Stimulated activated CD8-positive, alpha-beta memory T cell treated with anti-CD3 and anti-CD28 coated beads, Interleukin-15, amount 100 ng/mL, for 48 hours (primary cell): ENCODE measurements at places on chromosomes 6 and 20.

GRCh38 chr6:14758421-14759081 lies 487.3 kb upstream of the JARID2 start:
- DNase-seq = peak; percentile 42

- no peak for DNase-seq
Observed at GRCh38 chr6:41599015-41599851, 39.0 kb upstream of the MDFI start.

- DNase-seq = no peak
Observed at GRCh38 chr20:6295127-6295866, 172.5 kb upstream of the FERMT1 start.

DNA sequence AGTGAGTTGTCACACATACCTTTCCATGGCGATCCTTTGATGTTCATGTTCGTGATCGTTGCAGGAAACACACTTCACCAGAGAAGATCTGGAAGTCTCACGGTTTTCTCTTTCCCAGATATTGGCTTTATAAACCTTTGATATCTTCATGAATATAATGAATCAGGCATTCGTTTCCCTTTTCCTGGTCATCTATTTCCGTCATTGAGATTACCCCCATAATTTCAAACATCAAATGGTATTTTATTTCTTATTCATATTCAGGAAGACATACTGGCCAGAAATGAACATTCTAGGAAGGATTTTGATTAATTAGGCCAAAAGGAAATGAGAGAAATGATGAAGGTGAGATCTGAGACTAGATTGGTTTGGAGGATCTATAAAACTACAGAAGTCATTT lies at the start of gene PRL:
TSS of gene PRL (minus strand) at position 101 of the 400 bp plus-strand sequence. CDS start at position 47, 54 bp downstream.
- DNase-seq = no peak

GRCh38 chr6:147699637-147700036 lies 191.1 kb downstream of the SAMD5 start:
- DNase-seq = no peak

DNA sequence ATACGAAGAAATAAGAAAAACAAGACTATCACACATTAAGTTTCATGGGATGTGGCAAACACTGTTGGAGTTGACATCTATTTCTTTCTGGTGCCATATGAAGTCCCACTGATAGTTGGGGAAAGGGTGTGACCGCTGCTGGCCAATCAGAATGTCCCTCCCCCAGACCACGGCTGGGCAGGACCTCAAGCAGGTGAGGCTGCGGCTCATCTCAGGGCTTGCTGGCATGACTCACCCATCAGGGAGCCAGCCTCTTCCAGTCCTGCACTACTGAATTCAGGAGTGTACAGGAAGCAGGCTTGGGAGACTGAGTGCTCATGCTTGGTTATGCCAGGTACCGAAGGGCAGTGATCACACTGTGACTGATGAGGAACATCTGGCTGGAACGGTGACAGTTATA lies 18.9 kb downstream of the PREP start:
- DNase-seq = no peak

GRCh38 chr6:136716917-136717715 lies 75.2 kb downstream of the MAP3K5 start:
- no peak for DNase-seq

DNA sequence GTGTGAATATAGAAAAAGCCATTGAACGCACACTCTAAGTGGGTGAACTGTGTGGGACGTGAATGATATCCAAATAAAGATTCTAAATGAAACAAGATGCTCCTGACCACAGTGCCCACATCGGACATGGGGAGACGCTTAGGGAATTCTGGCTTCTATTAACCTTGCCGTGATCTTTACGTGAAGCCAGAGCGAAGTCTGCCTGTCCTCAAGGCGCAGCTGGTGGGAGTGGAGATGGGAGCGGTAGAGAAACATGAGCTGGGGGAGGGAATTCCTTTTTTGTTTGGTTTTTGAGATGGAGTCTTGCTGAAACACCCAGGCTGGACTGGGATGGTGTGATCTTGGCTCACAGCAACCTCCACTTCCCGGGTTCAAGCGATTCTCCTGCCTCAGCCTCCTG lies 46.0 kb downstream of the VSTM2L start:
- no peak for DNase-seq

DNA sequence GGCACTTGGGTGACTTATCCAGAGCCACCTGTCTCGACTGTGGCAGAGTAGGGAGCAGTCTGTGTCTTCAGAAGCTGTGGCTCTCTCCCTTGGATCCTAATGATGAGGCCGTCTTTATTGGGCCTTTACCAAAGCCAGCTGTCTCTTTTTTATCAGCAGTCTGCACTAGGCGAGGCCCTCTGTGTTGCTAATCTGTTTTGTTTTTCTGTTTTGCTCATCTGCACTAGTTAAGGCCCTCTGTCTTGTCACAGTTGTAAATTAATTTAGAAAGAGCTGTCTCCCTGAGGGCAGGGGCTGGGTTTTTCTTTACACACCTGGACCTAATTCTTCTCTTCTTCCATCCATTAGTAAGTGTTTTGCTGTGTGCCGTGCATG lies 45.0 kb downstream of the CDS2 start:
- no peak for DNase-seq

- no peak for DNase-seq
Observed at GRCh38 chr6:150322466-150322871, 46.3 kb upstream of the IYD start.

- no peak for DNase-seq
Observed at GRCh38 chr6:107156617-107157016, 41.3 kb upstream of the BEND3 start.

DNA sequence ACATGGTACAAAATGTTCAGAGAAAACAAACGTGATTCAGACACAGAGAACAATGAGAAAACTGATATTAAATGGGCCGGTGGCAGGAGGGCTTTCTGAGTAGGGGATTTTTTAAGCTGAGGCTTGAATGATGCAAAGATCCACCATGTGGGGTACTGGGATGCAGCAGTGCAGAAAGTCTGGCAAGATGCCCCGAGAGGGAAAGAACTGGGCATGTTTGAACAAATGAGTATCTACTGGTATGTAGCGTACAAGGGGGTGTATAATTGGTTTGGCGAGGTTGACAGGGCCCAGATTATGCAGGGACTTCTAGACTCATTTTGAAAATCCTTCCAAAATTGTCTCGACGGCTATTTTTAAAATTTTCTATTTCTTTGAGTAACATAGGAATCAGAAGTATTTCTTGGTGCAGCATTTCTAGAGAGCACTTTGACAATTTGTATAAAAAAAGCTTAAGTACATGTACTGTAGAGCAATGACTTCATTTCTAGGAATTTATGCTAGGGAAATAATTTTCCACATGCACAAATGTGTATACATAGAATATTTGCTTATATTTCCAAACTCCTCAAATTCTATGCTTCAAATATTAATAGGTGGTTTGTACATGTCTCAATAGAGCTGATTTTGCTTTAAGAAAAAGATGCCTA lies 119.6 kb upstream of the DOK5 start:
- no peak for DNase-seq

DNA sequence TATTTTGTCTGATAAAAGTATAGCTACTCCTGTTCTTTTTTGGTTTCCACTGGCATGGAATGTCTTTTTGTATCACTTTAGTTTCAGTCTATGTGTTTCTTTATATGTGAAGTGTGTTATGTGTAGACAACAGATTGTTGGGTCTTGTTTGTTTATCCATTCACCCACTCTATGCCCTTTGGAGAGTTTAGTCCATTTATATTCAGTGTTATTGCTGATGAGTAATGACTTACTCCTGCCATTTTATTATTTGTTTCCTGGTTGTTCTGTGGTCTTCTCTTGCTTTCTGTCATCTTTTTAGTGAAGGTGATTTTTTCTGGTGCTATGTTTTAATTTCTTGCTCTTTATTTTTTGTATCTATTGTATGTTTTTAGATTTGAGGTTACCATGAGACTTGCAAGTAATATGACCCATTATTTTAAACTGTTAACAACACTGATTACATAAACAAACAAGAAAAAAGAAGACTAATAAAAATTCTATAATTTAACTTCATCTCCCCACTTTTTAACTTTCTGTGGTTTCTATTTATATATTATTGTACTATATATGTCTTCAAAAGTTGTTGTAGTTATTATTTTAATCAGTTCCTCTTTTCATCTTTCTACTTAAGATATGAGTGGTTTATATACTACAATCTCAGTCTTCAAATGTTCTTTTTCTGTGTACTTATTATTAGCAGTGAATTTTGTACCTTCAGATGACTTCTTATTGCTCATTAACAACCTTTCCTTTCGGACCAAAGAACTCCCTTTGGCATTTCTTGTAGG lies 323.4 kb downstream of the BTBD9 start:
- no peak for DNase-seq

- DNase-seq = no peak
Observed at GRCh38 chr6:84675651-84676050, 88.7 kb downstream of the TBX18 start.

DNA sequence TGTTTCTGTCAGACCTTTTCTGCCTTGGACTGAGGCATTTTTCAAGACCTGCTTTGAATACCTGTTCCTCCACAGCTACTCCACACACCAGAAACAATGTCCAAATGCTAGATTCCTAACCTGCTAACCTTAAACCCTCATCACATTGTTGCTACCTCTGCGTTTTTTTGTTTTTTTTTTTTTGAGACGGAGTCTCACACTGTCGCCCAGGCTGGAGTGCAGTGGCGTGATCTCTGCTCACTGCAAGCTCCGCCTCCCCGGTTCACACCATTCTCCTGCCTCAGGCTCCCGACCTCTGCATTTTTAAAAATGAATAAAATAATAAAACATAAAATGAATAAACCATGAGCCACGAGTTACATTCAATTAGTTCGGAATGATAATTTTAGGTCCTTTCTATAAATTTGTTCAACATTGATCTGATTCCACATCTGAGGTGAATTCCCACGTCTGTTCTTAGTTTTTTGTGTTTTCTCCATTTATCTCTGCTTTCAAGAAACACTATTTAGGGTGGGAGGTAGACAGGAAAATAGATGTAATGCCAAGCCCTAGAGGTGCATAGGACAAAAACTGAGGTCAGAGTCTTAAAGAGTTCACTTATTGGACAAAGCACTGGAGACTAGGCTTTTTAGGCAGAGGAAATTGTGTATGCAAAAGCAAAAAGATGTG lies 1.3 kb downstream of the C6orf89 start:
- no peak for DNase-seq

DNA sequence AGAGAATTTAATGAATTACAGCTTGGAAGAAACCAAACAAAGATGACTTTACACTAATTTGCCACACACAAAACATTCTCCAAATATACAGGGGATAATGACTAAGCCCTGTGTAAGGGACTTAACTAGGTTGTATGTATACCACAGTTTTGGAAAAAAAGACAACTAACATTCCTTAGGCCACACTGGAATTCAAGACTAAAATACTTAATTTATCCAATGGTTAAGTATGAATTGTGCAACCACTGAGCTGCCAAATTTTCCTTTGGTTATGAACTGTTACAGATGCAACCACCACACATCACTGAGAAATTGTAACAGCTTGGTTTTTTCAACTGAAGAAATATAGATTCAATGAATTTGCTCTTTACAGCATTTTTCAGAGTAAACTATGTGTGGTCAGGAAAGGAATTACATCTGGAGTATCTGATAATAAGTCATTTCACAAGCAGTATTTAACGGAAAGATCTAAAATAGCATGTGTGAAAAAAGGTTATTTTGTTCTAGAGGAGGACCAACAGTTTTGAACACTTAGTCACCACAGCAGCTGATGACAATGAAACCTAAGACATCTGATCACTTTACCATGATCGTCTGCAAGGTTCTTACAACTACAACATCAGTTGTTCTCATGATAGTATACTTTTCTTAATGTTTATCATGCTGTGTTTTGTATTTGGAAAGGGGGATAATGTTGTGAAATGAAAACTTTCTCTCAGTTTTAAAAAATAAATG lies 318.8 kb downstream of the BCKDHB start:
- DNase-seq = no peak

DNA sequence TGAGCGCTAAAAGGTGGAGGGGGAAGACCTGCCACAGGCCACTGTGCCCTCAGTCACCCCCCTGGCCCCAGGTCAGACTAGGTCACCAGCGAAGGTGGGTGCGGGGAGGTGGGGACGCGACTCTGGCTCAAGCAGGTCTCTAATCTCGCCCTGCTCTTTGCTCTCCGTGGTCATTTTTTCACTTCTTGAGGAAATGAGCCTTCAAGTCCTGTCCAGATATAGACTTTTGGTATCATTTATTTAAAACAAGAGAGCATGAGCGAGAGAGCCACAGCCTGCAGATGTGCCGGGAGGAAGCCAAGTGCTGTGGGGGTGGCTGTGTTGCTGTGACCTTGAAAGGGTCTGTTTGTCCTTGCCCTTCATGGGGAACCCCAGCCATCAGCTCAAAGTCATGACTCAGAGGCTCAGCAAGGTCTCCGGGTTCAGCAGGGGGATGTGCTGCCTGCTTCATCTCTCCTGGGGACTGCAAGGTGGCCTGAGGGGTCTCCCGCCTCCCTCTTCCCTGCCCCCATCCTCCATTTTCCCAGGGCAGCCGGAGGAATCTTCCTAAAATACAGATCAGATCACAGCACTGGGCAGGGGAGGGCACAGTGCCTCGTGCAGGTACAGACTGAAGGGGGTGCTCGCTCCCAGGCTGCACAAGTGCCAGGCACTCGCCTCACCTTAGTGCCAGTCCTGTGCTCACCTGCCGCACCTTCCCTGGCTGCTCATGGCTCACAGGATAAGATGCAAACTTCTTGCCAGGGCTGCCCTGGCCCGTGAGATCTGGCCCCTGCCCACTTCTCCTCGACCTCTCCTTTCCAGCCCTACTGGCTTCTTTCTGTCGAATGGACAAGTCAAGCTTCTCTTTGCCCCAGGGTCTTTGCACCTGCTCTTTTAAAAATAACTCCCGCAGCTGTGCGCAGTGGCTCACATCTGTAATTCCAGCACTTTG lies 26.5 kb downstream of the SULF2 start:
- DNase-seq = no peak

GRCh38 chr20:62637521-62638054 lies 4.7 kb upstream of the SLCO4A1 start:
- no peak for DNase-seq

GRCh38 chr20:31595654-31596411 lies 9.3 kb upstream of the ID1 start:
- DNase-seq = no peak

DNA sequence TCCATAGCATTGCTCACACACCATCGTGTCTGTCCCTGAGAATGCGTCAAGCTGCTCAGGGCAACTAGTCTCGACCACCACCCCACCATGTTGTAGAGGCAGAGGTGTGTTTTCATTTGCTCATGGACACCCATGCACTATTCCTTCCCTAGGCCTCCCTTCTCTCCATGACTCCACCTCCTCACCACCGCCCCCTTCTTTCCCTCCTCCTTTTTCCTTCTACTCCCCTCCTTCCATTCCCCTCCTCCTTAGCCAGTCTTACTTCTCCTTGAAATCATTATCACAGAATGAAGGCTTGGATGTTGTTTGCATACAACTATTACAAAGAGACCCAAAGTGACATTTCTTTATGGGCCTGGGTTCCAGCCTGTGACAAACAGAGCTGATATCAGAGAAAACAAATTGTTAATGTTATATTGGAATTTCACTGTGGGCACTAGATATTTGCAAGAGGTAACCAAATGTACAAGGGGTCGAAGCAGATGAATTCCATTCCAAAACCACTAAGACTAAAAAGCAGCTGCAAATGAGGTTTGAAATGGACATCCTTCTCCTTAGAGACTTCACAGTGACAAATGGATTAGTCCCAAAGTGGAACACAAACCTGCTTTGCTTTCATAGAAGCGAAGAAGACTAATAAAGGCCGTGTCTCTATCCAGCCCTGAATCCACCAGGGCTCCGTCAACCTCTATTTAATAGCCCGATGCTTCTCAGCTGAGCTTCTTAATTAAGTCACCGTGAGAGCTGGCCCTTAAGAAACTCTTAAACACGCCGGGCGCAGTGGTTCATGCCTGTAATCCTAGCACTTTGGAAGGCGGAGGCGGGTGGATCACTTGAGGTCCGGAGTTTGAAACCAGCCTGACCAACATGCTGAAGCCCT lies 275.8 kb upstream of the SULF2 start:
- no peak for DNase-seq

GRCh38 chr20:40325006-40325568 lies 363.9 kb downstream of the MAFB start:
- no peak for DNase-seq
